ENCODE measurements at places on chromosomes 1 and 21.

DNA sequence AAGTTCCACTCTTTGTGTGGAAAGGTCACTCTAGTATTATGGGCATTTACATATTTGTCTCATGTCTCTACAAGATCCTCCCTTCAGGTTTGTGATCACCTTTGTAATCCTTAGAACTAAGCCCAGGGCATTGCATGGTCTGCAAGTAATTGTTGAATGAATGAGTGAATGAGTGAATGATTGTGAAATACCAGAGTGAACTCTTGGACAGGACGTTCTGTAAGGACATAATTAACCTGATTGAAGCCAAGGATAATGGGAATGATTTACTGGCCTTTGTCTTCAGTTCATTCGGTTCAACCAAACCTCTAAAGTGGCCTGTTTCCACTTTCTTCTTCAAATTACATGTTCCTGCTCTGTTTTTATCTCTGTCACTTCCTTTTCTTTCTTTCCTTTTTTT lies 83.0 kb upstream of the TSPAN2 start:
- no peak for DNase-seq

DNA sequence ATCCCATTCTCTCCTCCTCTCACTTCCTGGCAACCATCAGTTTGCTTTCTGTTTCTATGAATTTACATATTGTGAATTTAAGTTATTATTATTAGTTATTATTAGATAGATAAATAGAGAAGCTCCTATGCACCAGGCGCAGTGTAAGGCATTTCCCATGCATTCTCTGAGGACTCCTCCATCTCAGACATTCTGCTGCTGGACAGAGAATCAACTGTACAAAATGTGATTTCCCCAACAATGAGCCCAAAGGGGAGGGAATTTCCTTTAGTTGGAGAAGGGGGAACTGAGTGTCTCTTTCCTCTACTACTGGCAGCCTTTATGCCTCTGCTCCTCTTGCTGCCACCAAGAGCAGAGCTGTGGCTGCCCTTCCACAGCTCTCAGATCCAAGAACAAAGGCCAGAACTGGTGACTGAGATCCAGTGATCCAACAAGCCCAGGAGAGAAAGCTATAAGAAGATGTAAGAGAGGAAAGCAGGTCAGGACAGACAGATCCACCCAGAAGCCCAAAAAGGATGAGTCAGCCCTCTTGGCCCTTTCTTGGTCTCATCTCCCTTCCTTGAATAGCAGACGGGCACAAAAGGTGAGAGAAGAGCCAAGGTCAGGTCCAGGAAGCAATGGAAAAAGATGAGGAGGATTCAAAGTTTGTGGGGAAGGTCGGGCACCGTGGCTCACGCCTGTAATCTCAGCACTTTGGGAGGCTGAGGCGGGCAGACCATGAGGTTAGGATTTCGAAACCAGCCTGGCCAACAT lies 3.5 kb upstream of the IVL start:
- DNase-seq: no peak

GRCh38 chr1:206754011-206754410 lies 16.6 kb upstream of the IL19 start:
- no peak for DNase-seq

GRCh38 chr1:109367626-109368025 lies 30.1 kb downstream of the SORT1 start:
- DNase-seq: no peak

GRCh38 chr1:195831789-195832188 lies 776.5 kb downstream of the KCNT2 start:
- no peak for DNase-seq

GRCh38 chr1:201172999-201173610 lies 17.5 kb upstream of the IGFN1 start:
- no peak for DNase-seq

DNA sequence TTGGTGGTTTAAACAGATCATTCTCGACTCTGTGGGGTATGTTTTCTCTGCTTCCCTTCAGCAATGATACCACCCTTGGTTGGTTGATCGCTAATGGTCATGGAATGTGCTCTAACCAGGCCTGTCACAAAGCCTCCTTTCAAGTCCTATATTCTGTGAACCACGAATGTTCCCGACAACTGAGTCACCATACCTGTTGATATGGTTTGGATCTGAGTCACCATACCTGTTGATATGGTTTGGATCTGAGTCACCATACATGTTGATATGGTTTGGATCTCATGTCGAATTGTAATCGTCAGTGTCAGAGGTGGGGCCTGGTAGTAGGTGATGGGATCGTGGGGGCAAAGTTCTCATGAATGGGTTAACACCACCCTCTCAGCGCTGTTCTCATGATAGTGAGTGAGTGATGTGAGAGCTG lies 10.2 kb upstream of the CAMK2N1 start:
- no peak for DNase-seq

DNA sequence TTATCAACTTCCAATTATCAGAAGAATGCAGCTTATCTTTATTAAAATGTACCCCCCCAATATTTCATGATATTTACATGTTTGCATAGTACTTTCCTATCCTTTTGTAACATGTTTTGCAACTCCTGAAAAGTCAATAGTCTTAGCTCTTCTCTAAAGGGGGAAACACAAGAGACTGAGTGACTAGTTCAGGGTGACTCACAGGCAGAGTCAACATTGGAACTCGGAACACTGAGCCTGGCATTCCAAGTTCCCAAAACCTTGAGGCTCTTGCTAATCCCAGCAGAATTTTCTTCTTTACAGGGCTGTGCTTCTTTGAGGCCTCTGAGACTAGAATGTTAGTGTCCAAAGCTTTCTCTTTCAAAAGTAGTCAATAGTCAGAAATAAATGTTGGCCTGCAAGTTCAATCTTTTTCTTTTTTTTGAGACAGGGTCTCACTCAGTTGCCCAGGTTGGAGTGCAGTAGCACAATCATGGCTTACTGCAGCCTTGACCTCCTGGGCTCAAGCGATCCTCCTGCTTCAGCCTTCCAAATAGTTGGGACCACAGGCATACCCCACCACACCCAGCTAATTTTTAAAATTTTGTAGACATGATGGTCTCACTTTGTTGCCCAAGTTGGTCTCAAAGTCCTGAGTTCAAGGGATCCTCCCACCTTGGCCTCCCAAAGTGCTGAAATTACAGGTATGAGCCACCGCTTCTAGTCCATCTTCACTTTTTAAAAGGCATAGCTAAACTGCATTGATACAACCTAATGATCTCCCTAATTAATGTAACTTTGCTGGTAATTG lies 37.5 kb downstream of the ZNF281 start:
- no peak for DNase-seq

DNA sequence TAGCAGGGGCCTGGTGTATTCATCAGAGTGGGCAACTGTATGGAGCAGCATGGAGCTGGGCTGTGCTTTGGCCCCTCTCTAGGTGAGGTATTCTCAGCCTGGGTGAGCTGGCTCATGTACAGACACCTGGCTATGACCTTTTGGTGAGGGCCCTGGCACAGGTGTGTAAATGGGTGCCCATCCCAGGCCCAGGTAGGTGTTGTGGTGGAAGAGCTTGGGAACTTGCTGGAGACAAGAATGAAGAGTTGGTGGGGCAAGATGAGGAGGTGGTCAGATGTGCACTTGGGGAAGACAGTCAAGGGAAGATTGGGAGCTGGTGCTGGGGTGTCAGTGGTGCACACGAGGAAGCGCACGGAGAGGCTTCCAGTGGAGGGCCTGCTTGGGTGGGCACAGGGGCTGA lies 95.5 kb downstream of the TRIM11 start:
- no peak for DNase-seq

- DNase-seq: no peak
Measured at GRCh38 chr1:6688757-6689156, 12.9 kb downstream of the DNAJC11 start.

- no peak for DNase-seq
Measured at GRCh38 chr1:24465099-24465498, 37.5 kb upstream of the RCAN3 start.

DNA sequence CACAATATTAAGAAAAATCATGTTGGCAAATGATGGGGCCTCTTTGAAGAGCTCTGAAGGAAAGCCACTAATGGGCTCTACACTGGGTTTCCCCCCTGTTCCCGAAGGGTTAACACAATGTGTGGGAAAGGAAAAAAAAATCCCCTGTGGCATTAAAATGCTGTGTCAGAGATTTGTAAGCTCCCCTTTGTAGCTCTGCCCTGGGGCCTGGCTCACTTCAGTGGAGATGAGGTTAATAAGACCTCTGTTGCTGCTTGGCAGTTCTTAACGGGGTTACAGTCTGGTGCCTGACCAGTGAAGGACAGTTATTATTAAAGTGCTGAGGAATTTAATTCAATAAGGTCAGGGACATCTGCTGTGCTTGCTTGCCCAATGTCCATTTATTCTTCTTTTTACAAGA lies 129.7 kb upstream of the UBE2U start:
- DNase-seq: no peak

- no peak for DNase-seq
Measured at GRCh38 chr1:99297923-99298322, 33.6 kb downstream of the PLPPR4 start.

DNA sequence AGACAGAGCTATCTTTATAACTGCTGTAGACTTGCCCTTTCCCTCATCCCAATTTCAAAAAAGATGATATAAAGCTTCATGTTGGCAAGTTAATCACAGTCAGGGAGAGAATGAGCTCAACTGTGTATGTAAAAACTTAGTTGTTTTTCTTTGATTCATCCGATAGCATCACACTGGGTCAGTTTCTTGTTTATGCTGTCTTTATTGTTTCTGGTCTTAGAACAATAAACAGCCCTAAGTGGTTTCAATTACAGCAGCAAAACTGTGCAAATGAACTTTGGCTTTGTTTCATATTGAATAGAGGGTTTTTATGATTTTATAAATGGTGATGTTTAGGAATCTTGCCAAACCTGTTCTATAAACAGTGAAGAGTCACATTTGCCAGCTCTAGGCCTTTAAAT lies 423.8 kb upstream of the CXADR start:
- DNase-seq: no peak

DNA sequence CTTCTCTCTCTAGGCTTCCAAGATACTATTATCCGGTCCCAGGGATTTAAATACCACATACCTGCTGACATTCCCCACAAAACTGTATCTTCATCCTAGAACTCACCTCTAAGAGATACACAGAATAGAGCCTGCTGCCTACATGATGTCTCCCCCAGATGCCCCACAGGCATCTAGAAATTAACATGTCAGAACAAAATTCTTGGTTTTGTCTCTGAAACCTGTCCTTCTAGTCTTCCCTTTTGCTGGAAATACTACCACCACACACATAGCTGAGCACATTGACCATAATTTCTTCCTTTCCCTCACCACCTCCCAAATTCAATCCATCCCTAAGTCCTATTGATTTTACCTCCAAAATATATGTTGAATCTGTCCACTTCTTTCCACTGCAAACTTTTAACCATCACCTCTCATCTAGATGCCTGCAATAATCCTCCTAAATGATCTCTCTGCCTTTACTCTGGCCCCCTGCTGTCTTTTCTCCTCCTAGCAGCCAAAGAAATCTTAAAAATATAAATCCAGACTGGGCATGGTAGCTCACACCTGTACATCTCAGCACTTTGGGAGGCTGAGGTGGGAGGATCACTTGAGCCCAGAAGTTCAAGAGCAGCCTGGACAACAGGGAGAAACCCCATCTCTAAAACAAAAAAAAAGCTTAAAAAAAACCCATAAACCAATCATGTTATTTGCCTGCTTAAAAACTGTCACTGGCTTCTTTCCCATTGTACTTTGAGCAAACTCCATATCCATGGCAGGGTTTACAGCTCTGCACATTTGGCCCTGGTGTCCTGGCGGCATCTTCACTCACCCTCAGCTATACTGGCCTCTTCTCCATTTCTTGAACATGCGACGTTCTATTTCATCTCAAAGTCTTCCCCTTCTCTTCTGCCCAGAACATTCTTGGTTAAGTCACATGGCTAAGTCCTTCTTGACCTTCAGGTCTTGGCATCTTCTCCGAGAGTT lies 6.2 kb upstream of the FAM76A start:
- DNase-seq: no peak

DNA sequence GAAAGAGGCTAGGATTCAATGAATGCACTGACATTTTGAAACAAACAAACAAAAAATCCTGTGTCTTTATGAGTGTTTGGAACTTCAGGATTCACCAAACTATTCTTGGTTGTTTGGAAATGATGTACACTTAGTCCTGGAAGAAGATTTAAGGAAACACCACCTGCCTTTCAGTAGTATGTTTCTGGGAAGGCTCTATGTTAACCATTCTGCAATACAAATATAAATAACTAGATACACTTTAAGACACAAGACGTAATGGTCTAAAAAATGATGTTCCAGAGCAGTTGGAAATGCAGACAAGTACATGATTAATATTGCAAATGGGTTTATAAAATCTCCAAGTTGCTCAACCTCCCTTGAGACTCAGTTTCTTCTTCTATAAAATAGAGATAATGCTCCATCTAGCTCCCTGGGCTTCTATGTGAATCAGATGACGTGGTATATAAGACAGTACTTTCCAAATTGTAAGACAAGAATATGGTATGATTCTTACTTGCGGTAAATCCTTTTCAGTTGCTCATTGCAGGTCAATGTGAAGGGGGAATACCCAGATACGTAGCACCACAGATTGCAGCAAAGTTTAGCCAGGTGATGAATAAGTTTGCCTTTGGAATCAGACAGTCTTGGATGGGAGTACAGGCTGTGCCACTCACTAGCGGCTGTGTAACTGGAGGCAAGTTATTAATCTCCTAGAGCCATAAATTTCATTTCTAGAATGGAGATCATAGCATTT lies 224.8 kb upstream of the SGIP1 start:
- DNase-seq: no peak

DNA sequence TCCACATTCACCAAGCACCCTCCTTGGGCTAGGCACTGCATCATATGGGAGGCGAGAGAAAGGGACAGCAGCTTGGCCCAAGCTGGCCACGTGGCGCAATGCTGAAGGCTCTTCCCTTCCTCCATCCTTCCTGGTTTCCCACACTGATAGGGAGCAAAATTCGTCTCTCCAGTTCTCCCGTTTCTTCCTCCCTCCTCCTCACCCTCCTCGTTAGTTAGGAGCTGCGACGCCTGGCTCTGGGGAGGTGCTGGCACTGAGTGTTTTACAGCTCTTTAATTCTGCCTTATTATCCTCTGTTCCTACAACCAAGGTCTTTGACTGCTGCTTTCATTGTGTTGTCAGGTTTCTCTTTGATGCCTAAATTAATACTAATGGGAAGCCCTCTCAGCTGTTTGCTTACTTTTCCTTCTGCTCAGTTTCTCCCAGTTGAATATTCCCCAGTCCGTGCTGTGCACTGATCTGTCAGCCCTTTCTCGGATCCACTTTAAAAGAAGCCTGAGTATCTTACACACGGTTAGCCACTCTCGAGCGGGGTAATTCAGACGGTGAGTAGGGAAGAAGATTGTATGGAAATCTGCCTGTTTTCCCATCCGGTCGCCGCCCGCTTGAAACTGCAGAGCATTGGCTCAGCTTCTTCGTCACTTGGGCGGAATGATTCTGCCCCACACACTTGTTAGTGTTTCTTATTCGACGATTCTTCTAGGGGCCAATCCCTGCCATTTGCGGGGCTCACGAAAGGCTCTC lies 56.2 kb upstream of the SMYD2 start:
- DNase-seq: no peak

All from NCI-H2081 (cell line).